Fibroblast of lung (primary cell): ENCODE measurements at places on chromosomes 16 and 17.

DNA sequence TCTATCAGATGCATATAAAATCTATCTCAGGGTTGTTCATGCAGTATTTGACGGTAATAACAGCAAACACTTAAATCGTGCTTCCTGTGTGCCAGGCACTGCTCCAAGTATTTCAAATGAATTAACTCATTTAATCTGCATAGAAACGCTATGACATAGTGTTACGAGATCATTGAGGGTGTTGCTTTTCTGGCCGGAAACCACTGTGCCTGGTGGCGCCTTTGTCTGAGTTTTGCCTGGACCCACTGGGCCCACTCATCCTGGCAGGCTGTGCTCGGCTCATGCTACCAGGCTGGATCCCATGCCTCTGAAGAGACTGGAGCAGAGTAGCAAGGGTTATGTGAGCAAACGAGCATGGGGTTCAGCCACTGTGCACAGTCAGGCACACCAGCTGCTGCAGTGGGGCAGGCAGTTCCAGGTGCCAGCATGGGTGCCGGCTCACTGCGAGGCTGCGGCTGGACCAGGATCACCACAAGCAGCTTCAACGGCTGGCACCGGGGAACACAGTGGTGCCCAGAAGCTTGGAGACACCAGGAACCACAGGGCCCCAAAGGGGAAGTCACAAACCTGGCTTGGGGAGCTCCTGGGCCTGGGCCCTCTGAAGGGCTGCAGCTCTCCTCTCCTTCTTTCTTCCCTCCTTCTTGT is 45.9 kb upstream of the CLEC19A start:
- no peak for DNase-seq

GRCh38 chr17:64037180-64037579 is 16.7 kb upstream of the ICAM2 start:
- DNase-seq, result no peak

DNA sequence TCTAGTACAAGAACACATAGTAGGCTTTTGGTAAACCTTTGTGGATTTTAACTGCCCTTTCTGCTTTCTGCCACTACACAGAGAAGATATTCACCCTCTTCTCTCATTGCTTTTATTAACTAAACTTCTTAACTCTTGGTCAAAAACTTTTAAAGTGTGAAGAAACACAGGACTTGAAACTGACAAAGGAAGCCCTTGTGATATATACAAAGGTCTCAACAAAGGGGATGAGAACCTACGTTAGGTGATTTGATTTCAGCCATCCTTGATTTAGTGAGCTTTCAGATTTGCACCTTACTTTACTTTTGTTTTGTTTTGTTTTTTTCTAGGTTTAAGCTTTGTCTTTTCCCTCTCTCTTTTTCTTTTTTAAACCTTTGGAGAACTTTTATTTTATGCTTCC is 66.9 kb downstream of the TBX4 start:
- DNase-seq, result no peak

DNA sequence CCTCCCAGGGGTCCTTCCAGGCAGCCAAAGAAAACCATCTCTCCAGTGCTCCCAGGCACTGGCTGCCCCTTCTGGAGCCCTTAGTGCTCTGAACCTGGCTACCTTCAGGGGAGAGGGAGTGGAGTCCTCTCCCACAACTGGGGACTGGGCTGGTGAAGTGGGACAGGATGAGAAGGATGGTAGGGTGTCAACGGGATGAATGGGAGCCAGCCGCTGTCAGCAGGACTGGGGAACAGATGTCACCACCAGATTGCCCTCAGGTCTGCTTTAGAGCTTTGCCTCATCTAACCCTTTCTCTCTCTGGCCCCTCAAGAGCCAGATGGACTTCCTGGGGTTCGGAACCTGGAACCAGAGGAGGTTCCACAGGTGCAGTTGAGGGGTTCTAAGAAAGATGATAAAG is 488 bp upstream of the SEBOX start:
- DNase-seq, result no peak
